ENCODE measurements at places on chromosomes 16 and 17.
A peak's percentile ranks its signal among the peaks of the same experiment; 100 is the strongest.

DNA sequence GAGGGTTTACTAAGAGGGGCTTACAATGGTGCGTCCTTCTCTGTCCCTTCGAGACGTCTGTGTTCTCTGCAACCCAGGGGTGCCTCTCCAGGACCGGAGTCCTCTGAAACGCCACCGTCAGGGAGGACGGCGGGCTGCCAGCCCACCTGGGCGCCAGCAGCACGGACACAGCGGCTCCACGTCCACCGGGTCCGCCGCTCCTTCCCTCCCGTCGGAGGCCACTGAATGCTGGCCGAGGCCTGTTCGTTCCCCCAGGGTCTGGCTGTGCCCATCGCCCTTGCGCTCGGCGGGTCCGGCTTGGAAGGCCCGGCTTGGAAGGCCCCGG is 403 bp downstream of the TEPSIN start:
- no peak for DNase-seq

- DNase-seq: peak; percentile 71
Measured at GRCh38 chr16:48385253-48386150, at the start of gene SIAH1. Gene SIAH1 (minus strand): TSS chr16:48385413. CDS start chr16:48362428, 22,985 bp downstream.

DNA sequence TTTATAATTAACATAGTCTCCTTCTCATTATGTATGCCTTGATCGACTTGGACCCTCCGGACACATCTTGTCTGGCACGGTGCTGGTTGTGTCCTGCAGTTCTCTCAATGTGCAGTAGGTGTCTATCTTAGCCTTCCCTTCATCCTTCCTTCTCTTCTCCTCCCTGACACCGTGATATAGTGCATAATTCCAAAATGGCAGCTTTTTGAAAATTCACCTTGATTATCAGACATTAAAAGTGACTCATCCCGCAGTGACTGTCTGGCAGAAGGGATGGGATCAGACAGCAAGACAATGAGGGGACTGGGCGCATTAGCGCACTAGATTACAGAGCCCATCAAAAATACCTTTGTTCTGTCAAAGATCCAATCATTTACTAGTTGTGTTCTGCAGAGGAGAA is 70.0 kb upstream of the PMFBP1 start:
- DNase-seq: no peak

- DNase-seq: no peak
Measured at GRCh38 chr16:87924811-87925670, 11.3 kb downstream of the CA5A start.

- DNase-seq: no peak
Measured at GRCh38 chr16:54627616-54628015, 303.0 kb upstream of the IRX5 start.

GRCh38 chr16:1687427-1688316 is 9.6 kb downstream of the JPT2 start:
- no peak for DNase-seq

GRCh38 chr17:45680360-45680759 is 103.8 kb upstream of the CRHR1 start:
- no peak for DNase-seq
